Stimulated activated CD4-positive, alpha-beta T cell treated with anti-CD3 and anti-CD28 coated beads, Interleukin-1b, Interleukin-23, amount 100 ng/mL, for 1 hour (primary cell): ENCODE measurements at places on chromosomes 7 and 10.

- no peak for DNase-seq
These were observed 21.1 kb downstream of the PLAU start for GRCh38 chr10:73931767-73932619.

DNA sequence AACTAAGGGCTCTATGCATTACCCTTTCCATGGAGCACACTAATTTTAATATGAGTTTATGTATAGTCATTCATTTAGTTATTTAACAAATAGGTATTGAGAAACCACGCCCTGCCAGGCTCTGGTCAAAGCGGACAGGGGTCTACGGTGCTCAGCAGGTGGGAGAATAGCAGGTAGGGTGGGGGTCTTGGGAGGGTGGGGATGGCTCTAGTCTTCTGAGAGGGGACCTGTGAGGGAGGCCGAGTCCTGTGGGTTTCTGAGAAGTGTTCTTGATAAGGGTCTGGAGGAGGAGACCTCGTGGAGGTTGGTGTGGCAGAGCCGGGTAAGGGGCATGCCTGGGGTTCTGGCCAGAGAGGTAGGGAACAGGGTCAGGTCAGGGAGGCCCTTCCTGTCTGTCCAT is 1.1 kb downstream of the WDFY4 start:
- DNase-seq, result no peak

GRCh38 chr10:24513155-24513554 is 210.5 kb downstream of the ARHGAP21 start:
- no peak for DNase-seq

DNA sequence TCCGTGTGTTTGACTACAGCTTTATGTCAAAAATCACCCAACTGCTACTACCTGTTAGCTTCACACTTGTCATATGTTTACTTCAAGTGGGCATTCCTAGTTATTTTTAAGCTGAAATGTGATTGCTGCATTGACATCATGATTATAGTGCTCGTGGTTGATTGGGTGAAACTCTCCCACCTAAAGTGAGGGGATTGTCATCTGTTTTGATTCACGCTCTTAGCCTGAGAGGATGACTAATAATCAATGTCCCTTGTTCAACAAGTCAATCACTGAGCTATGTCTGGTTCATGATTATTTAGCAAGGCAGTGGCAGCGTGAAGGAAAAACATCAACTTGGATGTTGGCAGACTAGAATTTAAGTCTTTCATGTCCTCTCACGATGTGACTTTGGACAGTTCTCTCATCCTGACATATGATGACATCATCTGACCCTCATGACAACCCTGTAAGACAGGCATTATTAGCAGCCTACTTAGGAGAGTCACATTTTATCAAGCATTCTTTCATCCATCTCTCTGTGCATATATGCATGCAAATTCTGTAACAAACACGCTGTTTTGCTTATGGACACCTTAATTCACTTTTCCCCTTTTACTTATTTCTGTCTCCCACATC is 352.6 kb upstream of the ZMIZ1 start:
- DNase-seq, result no peak
